ENCODE measurements at places on chromosomes 1 and 21.

GRCh38 chr1:203796236-203796605, 798 bp downstream of the ZBED6 start:
- no peak for DNase-seq

- no peak for DNase-seq
Measured at GRCh38 chr1:43267818-43268425, 1.9 kb upstream of the TMEM125 start.

DNA sequence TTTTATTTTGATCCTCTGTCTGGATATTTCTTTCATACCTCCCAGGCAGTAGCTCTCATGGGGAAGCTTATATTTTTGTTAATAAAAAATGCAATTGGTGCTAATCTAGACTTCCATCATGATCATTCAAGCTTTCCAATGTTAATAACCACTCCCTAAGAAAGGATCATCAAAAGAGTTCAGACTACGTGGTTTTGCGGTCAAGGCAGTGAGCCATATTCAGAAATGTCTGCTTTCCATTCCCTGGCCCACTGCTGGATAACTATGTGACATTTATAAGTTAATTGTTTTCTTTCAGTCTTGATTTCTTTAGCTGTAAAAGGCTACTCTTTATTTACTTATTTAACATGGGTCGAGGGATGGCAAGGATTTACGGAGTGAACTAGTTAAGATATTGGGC, 414.6 kb downstream of the LMO4 start:
- DNase-seq, result no peak

- no peak for DNase-seq
Measured at GRCh38 chr1:31624309-31624708, 6.8 kb downstream of the HCRTR1 start.

- DNase-seq, result no peak
Measured at GRCh38 chr1:116933606-116934515, 24.1 kb downstream of the PTGFRN start.

- no peak for DNase-seq
Measured at GRCh38 chr1:20061866-20062265, 8.1 kb upstream of the PLA2G5 start.

- no peak for DNase-seq
Measured at GRCh38 chr1:115976062-115976920, at the start of gene SLC22A15. SLC22A15 (plus strand) TSS chr1:115976513; CDS start chr1:115976628, 115 bp downstream.

DNA sequence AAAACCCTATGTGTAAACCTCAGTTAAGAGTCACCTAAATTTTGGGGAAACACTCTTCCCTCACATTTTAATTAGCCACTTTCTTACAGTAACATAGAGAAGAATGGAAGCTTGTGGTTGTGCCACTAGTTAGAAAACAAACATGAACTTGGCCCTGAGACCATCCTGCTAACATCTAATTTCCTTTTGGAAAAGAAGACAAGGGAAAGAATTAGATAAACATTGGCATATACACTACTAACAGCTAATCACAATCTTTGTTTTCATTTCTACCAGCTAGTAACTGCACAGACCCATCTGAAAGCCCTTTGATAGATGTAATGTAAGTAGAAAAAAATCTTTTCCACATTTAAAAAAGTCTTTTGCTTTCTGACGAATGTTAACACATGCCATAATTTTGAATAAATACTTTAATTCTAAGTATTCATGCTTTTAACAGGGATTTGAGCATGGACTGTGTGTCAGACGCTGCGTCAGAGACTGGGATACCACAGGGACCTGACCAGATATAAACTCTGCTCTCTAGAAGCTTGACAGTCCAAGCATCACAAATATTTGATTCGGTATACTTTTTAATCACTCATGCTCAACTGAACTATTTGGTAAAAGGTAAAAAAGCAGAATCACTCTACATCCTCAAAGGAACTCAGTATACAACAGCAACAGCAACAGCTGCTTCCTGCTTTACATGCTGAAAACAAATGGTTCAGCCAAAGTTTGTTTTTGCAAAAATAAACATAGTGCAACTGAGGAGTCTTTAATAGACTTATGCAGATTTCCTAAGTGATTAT, 30.2 kb downstream of the DPH5 start:
- DNase-seq, result no peak

DNA sequence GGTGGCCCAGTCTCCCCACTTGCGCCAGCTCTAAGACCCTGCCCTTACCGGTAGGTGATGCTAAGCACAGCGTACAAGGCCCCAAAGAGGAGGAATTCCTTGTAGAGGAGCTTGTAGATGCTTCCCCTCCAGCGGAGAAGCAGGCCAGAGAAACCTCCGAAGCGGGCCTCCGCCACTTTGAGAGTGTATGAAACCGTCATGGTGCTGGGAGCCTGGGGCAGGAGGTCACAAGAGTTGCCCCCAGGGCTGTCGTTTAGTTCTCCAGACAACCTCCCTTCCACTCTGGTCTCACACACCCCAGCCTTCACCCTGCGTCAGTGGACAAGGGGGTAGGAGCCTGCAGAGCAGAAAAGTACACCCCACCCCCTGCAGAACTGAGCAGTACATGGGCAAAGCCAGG, 464 bp downstream of the BEST4 start:
- no peak for DNase-seq

GRCh38 chr1:233606813-233607212, 7.1 kb upstream of the KCNK1 start:
- DNase-seq, result no peak

DNA sequence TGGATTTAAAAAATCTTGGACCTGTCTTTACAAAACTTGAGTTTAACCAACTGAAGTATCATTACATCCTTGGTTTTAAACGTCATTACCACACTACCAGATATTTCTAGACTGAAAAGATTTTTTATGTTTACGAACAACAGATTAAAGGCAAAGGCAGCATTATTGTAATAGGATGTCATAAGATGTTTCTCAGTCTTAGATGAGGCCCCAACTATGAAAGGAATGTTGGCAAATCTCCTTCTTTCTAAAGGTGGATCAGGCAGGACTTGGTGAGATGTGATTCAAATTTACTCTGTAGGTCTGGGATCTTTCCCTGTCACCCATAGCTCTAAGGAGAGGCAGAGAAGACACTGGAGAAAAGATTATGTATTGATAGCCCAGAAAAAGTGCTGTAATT, 417.9 kb downstream of the PTBP2 start:
- no peak for DNase-seq

GRCh38 chr1:203178083-203178482, 2.5 kb upstream of the MYBPH start:
- DNase-seq, result no peak

DNA sequence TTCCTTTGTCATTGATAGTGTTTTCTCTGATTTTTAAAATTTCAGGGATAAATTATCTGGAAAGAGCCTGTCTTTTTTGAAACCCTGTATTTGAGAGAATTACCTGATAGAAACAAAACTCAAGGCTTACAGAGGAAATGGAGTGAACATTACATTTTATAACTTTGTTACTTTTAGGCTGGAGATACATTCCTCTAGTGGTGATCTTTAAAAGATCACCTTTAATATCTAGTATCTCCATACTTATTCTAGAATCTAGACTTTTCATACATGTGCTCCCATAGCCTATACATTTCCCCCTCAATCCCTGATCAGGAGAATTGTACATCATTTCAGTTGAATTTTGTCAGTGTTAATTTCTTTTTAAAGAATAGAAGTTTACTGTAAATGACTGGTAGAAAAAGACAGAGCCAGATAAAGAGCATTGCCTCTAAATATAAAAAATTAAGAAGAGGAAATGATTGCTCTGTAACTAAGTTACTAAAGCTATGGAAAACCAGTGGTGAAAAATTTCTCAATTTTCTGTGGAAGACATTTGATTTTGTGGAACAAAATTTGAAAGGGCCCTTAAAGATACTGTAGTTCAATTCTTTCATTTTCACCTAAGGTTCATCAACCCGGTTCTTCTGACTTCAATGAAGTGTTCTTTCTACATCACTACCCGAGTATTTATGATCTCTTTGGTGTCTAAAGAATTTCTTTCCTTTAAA, 33.7 kb downstream of the RASAL2 start:
- no peak for DNase-seq

- no peak for DNase-seq
Measured at GRCh38 chr21:35664683-35665082, 395.6 kb downstream of the SETD4 start.

DNA sequence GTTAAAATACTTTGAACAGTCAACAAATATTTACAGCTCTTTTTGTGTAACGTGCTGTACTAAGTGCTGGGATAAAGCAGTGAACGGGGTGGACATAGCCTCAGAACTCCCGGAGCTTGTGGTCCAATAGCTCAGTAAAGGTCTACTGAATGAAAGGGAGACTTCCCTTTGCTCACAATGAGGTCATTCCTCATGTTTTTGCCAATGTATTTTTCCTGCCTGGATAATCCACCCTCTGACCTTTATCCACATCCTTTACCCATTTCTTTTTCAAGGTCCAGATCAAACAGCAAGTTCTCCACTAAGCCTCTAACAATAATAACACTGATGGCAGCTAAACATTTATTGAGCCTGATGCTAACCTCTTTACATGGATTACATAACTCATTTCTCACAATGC, 55.9 kb downstream of the LEPR start:
- no peak for DNase-seq

GRCh38 chr1:192476802-192477298, 98.7 kb upstream of the RGS1 start:
- DNase-seq, result no peak

- no peak for DNase-seq
Measured at GRCh38 chr1:112828716-112829115, 113.6 kb upstream of the PPM1J start.

Data from stimulated activated CD8-positive, alpha-beta memory T cell treated with anti-CD3 and anti-CD28 coated beads, Interleukin-15, amount 100 ng/mL, for 1 hour (primary cell).